Body of pancreas (tissue), 4 donors: ENCODE measurements at places on chromosomes 7 and 10. TPM values are rescaled to one million over a fixed set of nuclear protein-coding genes. Genes with fewer than 3 reads are reported as not detected.
A peak's percentile ranks its signal among the peaks of the same experiment; 100 is the strongest.

PNLIPRP3 gene
- total RNA-seq = not detected

MSS51 gene
- total RNA-seq = 3.9 TPM

PAX4 gene
- not detected for total RNA-seq

PRKCQ gene
- 0.33 TPM for total RNA-seq

MPP7 gene
- total RNA-seq = 5.9 TPM

SVIL gene
- total RNA-seq = 25.4 TPM

CADPS2 gene
- 63.9 TPM for total RNA-seq

- no peaks in the 10 kb centered on the region for H3K27me3 ChIP-seq
- H3K27ac ChIP-seq = peak overlapping the region; percentile 17
- no peak overlapping the region for H3K4me3 ChIP-seq
- peak; percentile 18 for DNase-seq
- peaks cover 15% of the 10 kb centered on the region for H3K4me1 ChIP-seq
These were observed 288.0 kb downstream of the FGFR2 start for GRCh38 chr10:121310151-121310711.

DNA sequence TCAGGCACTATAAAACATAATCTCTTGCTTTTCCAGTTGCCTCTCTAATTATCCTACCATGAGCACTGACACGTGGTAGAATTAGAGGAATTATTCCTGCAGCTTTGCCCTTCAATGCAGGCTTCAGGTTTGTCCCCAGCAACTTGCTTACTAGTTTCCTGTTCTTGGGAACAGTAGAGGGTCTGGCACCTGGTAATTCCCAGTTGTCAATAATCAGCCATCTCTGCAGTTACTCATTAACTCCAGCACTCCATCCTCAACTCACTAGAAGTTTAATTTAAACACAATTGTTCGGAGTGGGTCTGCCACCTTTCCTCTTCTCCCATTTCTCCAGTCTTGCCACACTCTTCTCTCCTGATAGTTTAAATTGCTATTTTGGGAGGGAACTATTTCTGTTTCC, 324.3 kb upstream of the KIAA1217 start:
- no peaks in the 10 kb centered on the region for H3K27me3 ChIP-seq
- DNase-seq = peak; percentile 72
- no peaks in the 10 kb centered on the region for H3K36me3 ChIP-seq
- H3K4me3 ChIP-seq = no peak overlapping the region
- H3K4me1 ChIP-seq = peaks cover 27% of the 10 kb centered on the region

GRCh38 chr10:18293536-18294510, 153.6 kb downstream of the CACNB2 start:
- H3K36me3 ChIP-seq = no peaks in the 10 kb centered on the region
- peak overlapping the region; percentile 55 for H3K27ac ChIP-seq
- no peak for DNase-seq
- no peaks in the 10 kb centered on the region for H3K4me1 ChIP-seq
- H3K4me3 ChIP-seq = no peak overlapping the region
- H3K27me3 ChIP-seq = no peaks in the 10 kb centered on the region

DNA sequence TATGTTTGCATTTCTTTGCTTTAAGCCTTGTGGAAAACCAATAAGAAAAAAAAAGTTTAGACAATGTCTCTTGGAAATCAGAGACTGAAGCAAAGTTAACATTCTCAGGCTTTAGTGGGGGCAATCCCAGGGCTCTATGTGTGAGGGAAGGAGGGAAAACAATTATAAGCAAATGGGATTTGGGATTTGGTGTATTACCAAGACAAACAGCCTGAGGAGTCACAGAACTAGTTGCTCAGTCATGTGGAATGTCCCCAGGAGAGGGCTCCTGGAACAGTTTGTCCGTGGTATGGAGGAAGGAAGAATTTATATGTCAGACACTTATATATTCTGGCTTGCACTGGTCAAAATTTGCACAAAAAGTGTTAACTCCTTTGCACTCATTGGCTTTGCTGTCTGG, 562.9 kb upstream of the TPK1 start:
- H3K36me3 ChIP-seq = no peaks in the 10 kb centered on the region
- no peak overlapping the region for H3K4me3 ChIP-seq
- H3K27me3 ChIP-seq = no peaks in the 10 kb centered on the region
- DNase-seq = no peak

GRCh38 chr7:15389073-15389472, 172.7 kb downstream of the AGMO start:
- H3K4me3 ChIP-seq = no peak overlapping the region
- DNase-seq = no peak
- H3K27me3 ChIP-seq = no peaks in the 10 kb centered on the region
- H3K27ac ChIP-seq = no peak overlapping the region
- no peaks in the 10 kb centered on the region for H3K36me3 ChIP-seq

DNA sequence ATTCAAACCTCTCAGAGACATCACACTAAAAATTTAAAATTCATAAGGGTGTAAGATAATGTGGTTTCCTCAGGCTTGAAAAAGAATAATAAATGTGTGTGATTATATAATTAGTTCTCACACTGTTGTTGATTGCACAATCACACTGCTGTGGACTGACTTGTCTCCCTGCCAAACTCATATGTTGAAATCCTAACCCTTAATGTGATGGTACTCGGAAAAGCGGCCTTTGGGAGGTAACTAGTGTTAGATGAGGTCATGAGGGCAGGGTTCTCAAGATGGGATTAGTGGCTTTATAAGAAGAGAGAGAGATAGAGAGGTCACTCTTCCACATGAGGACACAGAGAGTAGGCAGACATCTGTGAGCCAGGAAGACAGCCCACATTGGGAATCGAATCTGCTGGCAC, 128.5 kb upstream of the COL1A2 start:
- no peak overlapping the region for H3K27ac ChIP-seq
- no peaks in the 10 kb centered on the region for H3K36me3 ChIP-seq
- no peak overlapping the region for H3K4me3 ChIP-seq
- H3K4me1 ChIP-seq = peaks cover 11% of the 10 kb centered on the region

GRCh38 chr10:26642896-26643653, 54.4 kb upstream of the PDSS1 start:
- no peak for DNase-seq
- no peak overlapping the region for H3K4me3 ChIP-seq
- no peaks in the 10 kb centered on the region for H3K4me1 ChIP-seq

- H3K4me3 ChIP-seq = no peak overlapping the region
- H3K27ac ChIP-seq = peak overlapping the region; percentile 45
- no peaks in the 10 kb centered on the region for H3K27me3 ChIP-seq
- peaks cover 25% of the 10 kb centered on the region for H3K4me1 ChIP-seq
- H3K36me3 ChIP-seq = no peaks in the 10 kb centered on the region
- DNase-seq = peak; percentile 72
These were observed 27.5 kb downstream of the DLG5 start for GRCh38 chr10:77899080-77899477.

DNA sequence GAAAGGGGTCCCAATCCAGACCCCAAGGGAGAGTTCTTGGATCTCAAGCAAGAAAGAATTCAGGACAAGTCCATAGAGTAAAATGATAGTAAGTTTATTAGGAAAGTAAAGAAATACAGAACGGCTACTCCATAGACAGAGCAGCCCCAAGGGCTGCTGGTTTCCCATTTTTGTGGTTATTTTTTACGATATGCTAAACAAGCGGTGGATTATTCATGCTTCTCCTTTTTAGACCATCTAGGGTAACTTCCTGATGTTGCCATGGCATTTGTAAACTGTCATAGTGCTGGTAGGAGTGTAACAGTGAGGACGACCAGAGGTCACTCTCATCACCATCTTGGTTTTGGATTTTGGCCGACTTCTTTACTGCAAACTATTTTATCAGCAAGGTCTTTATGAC, 1033.4 kb downstream of the SORCS3 start:
- H3K4me3 ChIP-seq = no peak overlapping the region
- H3K27ac ChIP-seq = no peak overlapping the region

DNA sequence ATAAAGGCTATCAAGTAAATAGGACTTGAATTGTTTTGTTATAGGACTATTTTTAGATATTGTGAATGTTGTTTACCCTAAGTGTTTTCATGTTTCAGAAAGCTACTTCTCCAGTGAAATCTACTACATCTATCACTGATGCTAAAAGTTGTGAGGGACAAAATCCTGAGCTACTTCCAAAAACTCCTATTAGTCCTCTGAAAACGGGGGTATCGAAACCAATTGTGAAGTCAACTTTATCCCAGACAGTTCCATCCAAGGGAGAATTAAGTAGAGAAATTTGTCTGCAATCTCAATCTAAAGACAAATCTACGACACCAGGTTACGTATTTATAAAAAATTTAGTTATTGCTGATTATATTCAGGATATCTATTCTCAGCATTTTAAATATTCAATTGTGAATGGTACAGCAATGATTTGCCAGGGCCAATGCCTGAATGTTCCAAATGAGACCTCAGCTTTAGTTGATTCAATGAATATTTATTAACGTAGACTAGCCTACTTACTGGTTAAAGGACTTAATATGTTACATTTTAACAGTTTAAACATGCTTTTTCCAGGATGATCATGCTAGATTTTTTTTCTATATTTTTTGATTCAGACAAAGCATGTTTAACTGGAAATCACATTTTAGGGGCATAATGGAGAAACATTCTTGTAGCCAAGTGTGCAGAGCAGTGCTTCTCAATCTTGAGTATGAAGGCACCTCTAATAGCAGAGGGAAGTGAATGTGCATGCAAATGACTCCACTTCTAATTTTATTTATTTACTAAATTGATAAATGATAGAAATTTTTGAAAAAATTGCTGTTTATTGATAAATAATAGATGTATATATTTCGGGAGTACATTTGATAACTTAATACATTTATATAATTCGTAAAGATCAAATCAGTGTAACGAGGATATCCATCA, 18.2 kb downstream of the ANLN start:
- H3K27me3 ChIP-seq = no peaks in the 10 kb centered on the region
- no peaks in the 10 kb centered on the region for H3K4me1 ChIP-seq
- H3K27ac ChIP-seq = no peak overlapping the region
- no peaks in the 10 kb centered on the region for H3K36me3 ChIP-seq
- no peak overlapping the region for H3K4me3 ChIP-seq
- no peak for DNase-seq

DNA sequence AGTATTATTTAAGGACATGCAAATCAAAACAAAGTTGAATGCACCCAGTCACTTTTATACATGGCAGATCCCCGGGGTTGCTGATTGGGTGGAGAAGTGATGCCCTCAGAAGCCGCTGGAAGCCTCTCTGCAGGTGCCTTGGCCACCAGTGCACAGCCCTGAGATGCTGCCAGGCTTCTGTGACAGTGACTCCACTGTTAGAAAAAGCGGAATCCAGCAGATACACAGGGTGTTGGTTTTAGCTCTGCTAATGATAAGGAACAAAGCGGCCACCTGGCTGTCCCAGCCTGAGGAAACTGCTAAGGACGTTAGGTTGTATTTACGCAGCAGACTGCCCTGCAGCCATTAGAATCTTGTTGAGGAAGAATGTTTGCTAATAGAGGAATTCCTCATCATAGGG, 47.5 kb downstream of the JAKMIP3 start:
- H3K27ac ChIP-seq = no peak overlapping the region
- no peak for DNase-seq
- H3K4me1 ChIP-seq = peaks cover 5% of the 10 kb centered on the region
- no peaks in the 10 kb centered on the region for H3K36me3 ChIP-seq
- H3K27me3 ChIP-seq = no peaks in the 10 kb centered on the region
- H3K4me3 ChIP-seq = no peak overlapping the region

GRCh38 chr10:129486805-129487204, 19.8 kb downstream of the MGMT start:
- H3K36me3 ChIP-seq = no peaks in the 10 kb centered on the region
- H3K4me3 ChIP-seq = no peak overlapping the region
- no peak overlapping the region for H3K27ac ChIP-seq
- no peak for DNase-seq
- no peaks in the 10 kb centered on the region for H3K27me3 ChIP-seq

DNA sequence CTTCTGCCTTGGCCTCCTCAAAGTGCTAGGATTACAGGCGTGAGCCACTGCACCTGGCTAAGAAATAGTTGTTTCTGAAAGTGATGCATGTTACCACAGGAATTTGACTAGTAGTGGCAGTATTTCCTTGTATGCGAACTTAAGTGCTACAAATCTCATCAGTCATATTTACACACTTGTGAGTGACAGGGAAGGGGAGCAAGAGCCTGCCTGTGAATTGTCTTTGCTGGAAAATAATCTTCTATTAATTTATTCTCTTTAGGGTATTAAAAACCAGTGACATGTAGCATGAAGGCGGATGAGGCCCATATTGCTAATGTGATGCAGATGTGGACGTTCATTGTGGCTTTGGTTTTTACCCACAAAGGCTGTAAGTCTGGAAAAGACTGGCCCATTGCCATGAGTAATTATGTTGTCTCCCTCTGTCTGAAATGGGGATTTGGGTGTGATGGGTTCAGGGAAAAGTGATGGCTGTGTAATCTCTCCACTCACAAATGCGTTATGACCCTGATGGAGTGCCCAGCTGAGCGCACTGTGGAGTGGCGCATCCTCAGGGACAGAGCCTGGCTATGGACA, 97.6 kb downstream of the CCNY start:
- no peak overlapping the region for H3K4me3 ChIP-seq
- DNase-seq = no peak
- no peaks in the 10 kb centered on the region for H3K27me3 ChIP-seq
- no peaks in the 10 kb centered on the region for H3K4me1 ChIP-seq
- H3K27ac ChIP-seq = no peak overlapping the region

GRCh38 chr7:36895192-36895591, 170.9 kb upstream of the AOAH start:
- H3K27me3 ChIP-seq = no peaks in the 10 kb centered on the region
- peaks cover 8% of the 10 kb centered on the region for H3K4me1 ChIP-seq
- H3K36me3 ChIP-seq = no peaks in the 10 kb centered on the region
- no peak for DNase-seq

- H3K27me3 ChIP-seq = no peaks in the 10 kb centered on the region
- peaks cover 24% of the 10 kb centered on the region for H3K4me1 ChIP-seq
- DNase-seq = no peak
- peaks cover 39% of the 10 kb centered on the region for H3K36me3 ChIP-seq
- no peak overlapping the region for H3K27ac ChIP-seq
- H3K4me3 ChIP-seq = no peak overlapping the region
These were observed 16.3 kb upstream of the CYREN start for GRCh38 chr7:135186841-135187253.

DNA sequence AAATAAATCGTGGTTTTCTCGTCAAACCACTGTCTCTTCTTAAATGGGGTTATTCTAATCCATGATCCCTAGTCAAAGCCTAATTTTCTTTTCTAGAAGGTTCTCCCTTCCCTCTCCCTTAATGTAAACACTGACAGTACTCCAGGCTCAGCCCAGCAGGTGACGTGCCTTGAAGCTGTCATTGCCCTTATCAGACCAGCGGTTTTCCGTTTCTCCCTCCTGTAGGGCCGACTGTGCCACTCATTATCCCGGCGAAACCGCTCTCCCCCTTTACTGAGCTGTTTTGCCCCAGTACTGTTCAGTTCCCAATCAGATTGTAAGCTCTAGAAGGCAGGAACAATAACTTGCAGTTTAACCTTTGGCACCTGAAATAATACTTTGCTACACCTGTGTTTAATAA, 153.5 kb upstream of the RHEB start:
- H3K36me3 ChIP-seq = no peaks in the 10 kb centered on the region
- peak overlapping the region; percentile 42 for H3K27ac ChIP-seq
- DNase-seq = no peak
- no peak overlapping the region for H3K4me3 ChIP-seq
- H3K27me3 ChIP-seq = no peaks in the 10 kb centered on the region
- peaks cover 29% of the 10 kb centered on the region for H3K4me1 ChIP-seq
